ENCODE measurements at places on chromosomes 2 and 18. TPM values are rescaled to one million over a fixed set of nuclear protein-coding genes. Genes with fewer than 3 reads are reported as not detected.

Gene NETO1
- not detected for total RNA-seq

Gene SOWAHC
- total RNA-seq: 13.8 TPM

Gene KRTCAP3
- not detected for total RNA-seq

Gene UCN
- 1.1 TPM for total RNA-seq

Gene FAM161A
- 2.5 TPM for total RNA-seq

Gene RBKS
- 2.3 TPM for total RNA-seq

Gene DNAJC5G
- total RNA-seq: not detected

Gene DSG1
- not detected for total RNA-seq

Gene PLEKHM3
- 11.5 TPM for total RNA-seq

Gene DPYSL5
- total RNA-seq: not detected

Gene HOXD8
- total RNA-seq: 0.85 TPM

Gene SNORC
- 0.56 TPM for total RNA-seq

All from regular cardiac myocyte (primary cell).